ENCODE measurements at places on chromosomes 5 and 9.

- no peak for DNase-seq
Observed at GRCh38 chr5:138303372-138303771, 28.2 kb downstream of the CDC25C start.

GRCh38 chr5:178637356-178638074 lies 10.7 kb upstream of the CLK4 start:
- no peak for DNase-seq

- DNase-seq = no peak
Observed at GRCh38 chr5:10565785-10566542, 2.1 kb downstream of the ANKRD33B start.

GRCh38 chr5:92364986-92365550 lies 982.0 kb upstream of the ARRDC3 start:
- DNase-seq = no peak

DNA sequence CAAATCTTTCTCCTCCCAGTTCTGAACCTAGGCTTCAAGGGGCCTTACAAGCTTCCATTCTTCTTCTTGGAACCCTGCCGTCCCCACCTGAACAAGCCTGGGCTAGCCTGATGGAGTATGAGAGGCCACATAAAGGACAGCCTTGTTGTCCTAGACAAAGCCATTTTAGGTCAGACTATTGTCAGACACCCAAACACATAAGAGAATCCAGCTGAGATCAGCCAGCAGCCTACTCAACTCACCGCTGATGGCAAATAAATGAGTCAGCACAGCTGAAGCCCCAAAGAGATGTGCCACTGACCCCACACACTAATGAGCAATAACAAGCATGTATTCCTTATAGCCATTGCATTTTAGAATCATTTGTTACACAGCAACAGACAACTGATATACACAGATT lies 33.8 kb downstream of the SVEP1 start:
- no peak for DNase-seq

DNA sequence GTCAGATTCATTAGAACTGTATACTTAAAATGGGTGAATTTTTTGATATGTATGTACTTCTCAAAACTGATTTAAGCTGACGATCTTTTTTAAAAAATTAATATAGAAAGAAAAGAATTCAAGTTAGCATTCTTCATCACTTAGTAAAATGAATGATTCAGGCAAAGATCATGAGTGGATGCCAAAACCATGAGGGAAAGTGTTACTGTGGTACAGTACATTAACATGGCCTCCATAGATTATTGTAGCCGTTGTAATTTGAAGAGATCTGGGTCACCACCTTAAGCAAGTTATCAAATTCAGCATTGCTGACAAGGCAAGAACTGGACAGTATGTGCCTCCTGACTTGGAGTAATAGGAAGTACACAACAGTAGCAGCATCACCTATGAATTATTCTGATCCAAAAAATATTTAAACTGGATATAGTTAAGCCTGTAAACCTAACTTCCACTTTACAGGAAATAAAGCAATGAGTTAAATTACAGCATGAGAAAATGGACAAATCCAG lies 29.7 kb downstream of the C9orf85 start:
- DNase-seq = no peak

GRCh38 chr5:125424402-125425141 lies 678.1 kb upstream of the ZNF608 start:
- no peak for DNase-seq

DNA sequence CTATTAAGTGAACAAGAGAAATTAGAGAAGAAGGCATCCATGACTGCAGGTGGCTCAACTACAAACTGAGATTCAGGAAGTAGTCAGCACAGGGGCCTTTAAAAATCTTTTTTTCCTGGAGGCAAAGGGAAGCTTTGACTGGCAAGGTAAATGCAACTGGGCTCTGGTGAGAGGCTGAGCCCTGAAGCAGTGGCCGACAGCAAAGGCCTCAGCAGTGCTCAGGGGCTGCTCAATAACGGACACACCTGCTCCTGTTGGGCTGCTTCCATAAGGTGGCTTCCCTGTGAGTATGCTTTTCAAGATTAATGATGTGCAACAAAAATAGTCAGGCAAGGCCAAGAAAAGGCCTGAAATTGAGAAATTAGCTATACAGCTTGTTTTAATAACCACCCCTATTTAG lies 134.2 kb upstream of the RGMB start:
- peak; percentile 20 for DNase-seq

GRCh38 chr9:112970939-112971338 lies 41.1 kb downstream of the ZNF883 start:
- peak; percentile 38 for DNase-seq

DNA sequence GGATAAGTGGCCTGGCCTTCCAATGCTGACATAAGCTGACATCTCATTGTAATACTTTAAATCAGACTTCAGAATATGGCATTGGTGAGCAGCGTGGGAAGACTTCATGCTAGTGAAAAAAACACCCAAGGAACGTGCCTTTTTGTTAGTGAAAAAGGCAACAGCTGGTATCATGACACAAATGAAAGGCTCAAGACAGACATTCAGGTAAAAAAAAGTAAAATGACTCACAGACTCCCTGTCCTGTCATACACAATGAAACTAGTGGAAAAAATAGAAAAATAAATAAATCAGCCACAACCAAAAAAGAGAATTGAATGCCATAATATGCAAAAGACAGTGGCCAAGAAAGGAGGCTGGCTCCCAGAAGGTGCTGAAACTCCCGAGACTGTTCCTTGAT lies 24.4 kb upstream of the PPP1R2B start:
- no peak for DNase-seq

GRCh38 chr5:151617841-151618710 lies 26.9 kb upstream of the FAT2 start:
- no peak for DNase-seq

DNA sequence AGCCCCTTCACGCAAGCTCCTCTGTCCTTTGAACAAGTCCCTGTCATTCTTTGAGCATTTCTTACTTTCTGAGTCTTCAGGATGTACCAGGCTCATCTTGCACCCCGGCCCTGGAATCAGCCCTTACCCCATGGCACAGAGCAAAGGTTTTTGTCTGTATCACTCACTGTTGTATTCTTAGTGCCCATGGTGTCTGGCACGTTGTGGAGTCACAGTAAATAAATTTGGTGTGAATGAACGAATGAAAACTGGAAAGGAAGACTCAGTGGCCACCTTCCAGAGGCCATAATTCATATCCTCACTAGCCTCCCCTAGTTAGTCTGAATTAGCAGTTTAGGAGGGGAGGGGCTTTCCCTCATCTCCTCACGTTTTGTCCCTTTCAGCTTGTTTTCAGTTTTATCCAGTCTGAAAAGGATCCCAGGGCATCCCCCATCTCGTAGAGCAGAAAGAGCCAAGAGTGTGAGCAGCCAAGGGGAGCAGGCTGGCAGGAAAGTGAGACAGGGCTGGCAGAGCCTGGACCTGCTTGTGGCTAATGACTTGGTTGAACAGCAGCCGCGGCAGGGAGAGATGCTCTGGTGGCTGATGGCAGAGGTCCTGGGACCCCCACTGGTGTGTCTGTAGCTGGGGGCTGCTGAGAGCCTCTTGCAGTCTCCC lies 42.7 kb downstream of the ZNF618 start:
- no peak for DNase-seq

Data from GM23338 (cell line).